ENCODE measurements at places on chromosomes 7 and 10.

DNA sequence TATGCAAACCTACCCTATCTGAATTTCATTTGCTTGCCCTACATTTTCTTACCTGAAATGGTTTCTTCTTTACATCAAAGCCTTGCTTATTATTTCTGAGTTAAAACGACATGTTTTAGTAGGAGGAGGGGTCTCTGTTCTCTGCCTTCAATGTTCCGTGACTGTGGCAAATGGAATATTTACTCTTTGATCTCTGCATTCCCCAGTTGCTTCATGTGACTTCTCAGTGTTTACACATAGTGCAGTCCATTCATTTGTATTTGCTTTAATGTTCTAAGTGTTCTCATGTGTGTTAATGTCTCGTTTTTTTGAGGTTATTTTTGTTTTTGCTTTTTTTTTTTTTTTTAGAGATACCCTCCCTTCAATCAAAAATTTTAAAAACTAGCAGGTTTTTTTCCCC is 75.8 kb downstream of the GNAI1 start:
- no peak for DNase-seq

GRCh38 chr10:7483848-7484247 is 73.0 kb upstream of the SFMBT2 start:
- DNase-seq, result no peak

- no peak for DNase-seq
Measured at GRCh38 chr7:55058314-55058713, 39.5 kb downstream of the EGFR start.

- no peak for DNase-seq
Measured at GRCh38 chr7:22292531-22292930, 64.4 kb downstream of the RAPGEF5 start.

DNA sequence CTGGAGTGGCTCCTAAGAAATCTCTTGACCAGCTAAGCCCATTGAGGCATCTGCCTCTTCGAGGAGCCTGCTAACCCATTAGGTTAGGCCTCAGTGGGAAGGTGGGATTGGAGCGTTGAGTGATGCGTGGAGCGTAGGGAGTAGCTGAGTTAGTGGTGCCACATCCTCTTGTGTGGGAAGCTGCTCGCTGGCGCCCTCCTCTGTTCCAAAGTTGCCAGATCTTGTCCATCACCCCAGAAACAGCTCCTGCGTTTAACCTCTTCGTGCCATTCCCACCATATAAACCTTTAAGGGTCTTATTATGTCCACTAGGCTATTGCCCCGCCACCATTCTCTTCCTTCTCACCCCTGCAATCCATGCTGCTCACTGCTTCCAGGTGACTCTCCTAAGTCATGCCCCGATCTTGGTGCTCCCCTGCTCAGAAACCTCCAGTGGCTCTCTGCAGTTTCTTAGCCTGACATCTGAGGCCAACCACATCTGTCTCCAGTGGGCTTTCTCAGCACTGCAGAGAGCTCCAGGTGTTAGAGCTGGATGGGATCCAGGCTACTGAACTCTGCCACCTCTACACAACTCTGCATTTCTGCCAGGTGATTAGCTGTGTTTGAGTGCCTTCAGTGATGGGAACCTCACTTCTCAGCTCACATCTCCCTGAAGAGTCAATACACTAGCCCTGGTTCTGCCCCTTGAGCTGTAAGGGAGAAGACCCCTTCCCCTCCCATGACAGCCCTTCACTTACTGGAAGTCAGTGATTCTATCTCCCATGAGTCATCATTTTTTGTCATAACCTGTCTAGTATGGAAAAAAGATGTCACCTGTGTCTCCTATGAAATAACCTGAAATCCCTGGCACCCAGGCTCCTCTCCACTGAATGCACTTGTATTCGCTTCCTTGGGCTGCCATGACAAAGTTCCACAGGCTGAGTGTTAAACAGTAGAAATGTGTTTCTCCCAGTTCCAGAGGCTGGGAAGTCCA is 65.0 kb upstream of the FGFR2 start:
- DNase-seq, result no peak

GRCh38 chr10:92847202-92847864 is 987 bp upstream of the EXOC6 start:
- DNase-seq, result no peak

GRCh38 chr7:133126422-133126821 is 44.5 kb upstream of the CHCHD3 start:
- DNase-seq, result no peak

- no peak for DNase-seq
Measured at GRCh38 chr7:32069116-32069650, 1.0 kb downstream of the PDE1C start.

DNA sequence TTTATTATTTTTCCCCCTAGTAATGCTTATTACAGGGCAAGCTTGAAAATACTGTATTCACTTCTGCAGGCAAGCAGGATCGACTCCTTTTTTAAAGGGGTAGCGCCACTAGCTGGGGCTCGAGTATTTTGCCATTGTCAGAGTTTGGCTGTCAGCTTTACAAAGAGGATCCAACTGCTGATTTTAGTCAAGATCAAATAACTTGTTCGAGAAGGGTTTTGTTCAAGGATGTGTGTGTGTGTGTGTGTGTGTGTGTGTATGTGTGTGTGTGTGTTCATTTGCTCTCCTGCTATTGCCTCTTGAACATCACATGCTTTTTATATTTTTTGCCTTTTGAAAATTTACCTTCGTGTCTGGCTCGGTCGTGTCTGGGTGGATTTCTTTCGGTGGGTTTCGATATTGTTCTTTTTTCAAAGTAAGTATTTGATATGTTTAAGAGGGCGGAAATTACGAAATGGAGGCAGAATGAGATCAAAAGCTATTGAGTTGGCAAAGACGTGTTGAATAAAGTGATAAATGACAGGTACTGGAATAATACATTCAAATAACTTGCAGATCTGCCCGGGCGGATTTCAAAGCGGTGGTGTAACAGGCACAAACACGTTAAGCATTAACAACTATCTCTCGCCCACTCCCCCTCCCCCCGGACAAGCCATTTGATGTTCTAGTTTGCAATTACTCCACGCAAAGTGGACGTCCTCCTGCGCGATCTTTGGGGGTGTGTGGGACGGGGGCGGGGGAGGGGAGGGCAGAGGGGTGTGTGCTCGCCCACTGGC is 1.1 kb downstream of the ARID5B start:
- DNase-seq, result no peak

- no peak for DNase-seq
Measured at GRCh38 chr7:153675131-153675530, 377.1 kb upstream of the DPP6 start.

DNA sequence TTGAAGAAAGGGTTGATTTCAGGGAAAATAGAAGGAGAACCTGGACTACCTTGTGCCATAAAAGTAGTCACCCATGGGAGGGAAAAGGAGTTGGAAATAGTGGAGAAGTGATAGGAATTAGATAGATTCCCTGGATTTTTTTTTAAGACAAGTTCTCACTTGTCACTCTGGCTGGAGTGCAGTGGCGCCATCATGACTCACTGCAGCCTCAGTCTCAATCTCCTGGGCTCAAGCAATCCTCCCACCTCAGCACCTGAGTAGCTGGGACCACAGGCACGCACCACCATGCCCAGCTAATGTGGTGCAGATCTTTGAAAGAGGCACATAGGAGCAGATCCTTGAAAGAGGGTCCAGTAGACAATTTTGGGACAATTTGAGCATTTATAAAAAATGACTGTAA is 9.5 kb upstream of the BLNK start:
- DNase-seq, result no peak

DNA sequence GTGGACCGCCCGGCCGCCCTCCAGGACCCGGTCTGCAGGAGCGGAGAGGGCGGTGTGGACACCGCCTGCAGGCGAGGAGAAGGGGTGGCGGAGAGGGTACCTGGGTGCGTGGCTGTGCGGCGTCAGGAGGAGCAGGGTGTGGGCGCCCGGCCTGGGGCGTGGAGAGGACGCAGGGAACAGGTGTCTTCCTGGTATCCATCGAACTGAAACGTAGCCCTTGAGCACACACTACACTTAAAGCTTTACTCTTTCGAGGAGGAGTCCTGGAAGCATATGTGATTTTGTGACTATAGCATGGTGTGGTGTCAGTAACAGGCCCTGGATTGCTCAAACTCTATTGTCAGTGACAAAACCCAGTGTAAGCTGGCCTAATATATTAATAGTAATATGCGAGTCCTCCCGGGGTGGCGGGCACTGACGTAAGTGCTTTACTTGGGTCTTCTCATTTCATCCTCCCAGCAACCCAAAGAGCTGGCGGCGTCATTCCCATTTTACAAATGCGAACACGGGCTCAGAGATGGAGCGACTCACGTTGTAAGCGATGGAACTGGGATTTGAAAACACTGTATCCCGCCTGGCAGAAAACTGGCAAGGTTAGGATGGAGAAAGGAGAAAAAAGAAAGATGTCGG is 508 bp upstream of the TECPR1 start:
- DNase-seq, result no peak

DNA sequence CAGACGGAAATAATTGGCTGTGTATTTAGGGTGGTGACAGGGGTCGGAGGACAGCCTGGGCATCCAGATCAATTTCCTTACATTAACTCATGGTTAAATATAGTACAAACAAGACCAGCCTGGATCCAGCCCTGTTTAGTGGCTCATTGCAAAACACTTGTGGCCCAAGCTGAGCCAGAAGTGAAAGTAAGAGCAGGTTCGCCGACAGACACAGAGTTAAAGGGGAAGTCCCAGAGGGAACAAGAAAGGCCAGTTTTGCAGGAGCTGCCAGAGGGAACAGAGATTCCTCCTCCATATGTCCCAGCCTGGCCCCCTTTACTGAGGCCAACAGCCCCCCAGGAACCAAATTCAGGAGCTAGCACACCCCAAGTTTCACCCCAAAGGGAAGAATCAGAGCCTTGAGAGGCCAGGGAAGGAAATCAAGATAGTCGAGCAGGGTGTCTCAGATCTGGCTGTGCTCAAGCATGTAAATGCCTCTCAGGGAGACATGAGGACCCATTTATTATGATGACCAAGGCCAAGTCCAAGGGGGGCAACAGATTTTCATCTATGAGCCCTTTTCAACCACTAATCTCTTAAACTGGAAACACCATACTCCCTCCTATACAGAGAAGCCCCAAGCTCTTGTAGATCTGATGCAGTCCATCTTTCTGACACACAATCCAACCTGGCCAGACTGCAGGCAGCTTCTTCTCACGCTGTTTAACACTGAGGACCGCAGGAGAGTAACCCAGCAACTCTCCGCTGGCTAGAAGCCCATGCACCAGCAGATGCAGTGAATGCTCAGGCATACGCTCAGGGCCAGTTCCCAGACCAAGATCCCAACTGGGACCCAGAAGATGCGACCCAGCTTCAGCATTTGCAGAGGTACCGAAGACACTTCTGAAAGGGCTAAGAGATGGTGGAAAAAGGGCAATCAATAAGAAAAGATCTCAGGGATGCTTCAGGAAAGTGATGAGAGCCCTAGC is 15.9 kb upstream of the ADCK2 start:
- DNase-seq, result no peak

DNA sequence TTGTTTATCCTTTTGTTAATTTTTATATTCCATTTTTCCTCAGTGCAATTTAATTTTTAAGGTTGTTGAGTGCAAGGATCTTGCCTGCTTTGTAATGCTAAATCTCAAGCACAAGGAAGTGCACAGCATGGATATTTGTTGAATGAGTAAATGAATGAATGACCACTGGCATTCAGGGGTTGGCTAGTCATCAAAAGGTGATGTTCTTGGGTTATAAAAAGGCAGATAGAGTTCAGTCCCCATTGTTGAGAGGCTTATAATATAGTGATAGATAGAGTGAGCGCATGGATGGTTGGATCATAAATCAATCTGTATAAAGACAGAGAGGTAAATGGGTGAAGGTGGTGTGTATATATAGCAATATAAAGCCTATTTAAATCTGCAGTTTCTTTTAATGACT is 193.2 kb upstream of the KLF6 start:
- DNase-seq, result no peak

DNA sequence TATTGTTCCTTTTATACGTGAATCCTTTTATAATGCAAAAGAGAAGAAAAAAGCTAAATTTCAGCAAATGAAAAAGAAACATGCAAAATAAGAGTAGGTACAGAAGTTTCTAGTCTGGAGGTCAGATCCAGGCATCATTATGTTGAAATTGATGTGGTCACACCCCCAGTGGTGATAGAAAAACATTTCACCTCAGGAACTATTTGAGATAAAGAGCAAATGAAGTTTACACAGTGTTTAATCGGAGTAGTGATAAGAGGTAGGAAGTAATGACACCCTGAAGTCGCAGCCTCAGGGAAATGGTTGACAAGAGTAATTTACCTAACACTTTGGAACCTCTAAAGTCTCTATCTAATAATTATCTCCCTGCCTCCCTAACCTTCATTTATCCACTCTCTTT is 536.0 kb upstream of the STEAP1 start:
- DNase-seq, result no peak

DNA sequence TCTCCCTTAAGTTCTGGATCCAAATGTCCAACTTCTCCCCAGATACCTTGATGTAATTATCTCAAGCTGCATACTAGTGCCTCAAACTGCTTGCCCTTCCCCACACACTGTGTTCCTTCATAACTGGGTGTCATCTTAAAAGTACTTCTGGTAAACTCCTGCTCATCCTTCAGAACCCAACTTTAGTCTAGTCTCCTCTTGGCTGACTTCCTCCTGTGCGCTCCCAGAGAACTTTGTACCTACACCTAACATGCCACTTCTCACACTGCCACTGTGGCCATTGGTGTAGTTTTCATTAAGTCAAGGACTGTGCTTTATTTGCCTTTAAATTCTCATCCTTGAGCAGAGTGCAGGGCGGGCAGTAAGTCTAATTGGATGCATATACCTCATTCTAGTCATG is 575.2 kb upstream of the GALNT17 start:
- no peak for DNase-seq

DNA sequence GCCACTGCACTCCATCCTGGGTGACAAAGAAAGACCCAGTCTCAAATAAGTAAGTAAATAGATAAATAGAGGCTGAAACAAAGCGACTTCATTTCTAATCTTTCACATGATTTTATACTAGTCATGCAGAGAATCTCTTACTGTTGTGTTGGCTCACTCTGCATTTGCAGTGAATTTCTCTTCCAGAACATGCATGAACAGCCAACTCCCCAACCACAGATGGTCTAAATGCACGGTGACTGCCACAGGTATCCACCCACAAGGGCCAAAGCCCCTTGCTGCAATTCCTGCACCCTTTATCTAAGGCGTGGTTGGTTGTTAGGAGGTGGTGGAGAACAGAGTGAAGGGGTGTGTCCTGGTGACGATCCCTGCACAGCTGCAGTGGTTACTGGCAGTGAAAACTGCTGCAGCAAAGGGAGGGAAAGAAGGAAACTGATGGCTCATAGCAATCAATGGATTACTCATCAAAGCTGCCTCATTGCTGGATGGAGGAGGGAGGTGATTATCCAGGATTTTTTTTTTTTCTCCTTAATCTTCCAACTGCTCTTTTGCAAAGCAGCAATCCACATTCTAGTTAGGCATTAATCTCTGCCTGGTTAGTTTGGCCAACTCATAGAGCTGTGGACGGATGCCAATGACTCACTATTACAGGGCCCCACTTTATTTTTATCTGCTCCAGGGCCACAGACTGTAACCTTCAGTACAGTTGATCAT is 50.6 kb downstream of the PRTFDC1 start:
- DNase-seq, result no peak

GRCh38 chr10:67663449-67664087 is 32.4 kb downstream of the CTNNA3 start:
- DNase-seq, result no peak

- DNase-seq, result no peak
Measured at GRCh38 chr10:67277402-67277801, 351.6 kb downstream of the LRRTM3 start.

Measured in stimulated activated CD4-positive, alpha-beta T cell treated with anti-CD3 and anti-CD28 coated beads, Interleukin-1b, Interleukin-23, amount 100 ng/mL, for 24 hours (primary cell).